Kidney (tissue), 22 donors: ENCODE measurements at places on chromosomes 6 and 20.

DNA sequence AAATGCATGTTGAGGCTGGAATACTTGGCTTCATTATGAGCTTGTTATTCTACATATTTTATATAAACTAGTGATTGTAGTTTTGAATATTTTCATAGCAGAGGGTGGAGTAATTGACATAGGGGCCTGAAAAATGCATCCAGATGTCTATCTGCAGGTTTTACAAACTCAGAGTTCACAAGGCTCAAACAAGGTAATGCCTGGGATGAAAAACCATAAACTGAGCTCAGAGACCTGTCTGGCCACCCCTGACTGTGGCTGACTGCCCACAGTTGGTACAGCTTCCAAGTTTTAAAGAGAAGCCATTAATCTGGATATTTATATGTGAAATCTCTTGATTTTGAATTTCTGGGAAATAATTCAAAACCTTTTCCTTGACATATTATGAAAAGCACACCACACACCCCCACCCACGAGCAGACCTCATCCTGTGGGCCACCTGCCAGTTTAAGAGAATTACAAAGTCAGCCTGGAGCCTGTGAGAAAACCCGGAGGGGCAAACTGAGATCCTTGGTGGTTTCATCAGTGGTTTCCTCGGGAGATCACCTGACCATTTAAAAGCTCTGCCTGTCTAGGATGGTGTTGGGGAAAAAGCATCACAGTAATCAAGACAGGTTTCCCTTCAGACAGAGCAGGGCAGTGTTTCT is 230.1 kb downstream of the SAMD5 start:
- no peaks in the 10 kb centered on the region for H3K36me3 ChIP-seq
- H3K4me3 ChIP-seq = no peak overlapping the region
- no peak for DNase-seq
- H3K27ac ChIP-seq = no peak overlapping the region

DNA sequence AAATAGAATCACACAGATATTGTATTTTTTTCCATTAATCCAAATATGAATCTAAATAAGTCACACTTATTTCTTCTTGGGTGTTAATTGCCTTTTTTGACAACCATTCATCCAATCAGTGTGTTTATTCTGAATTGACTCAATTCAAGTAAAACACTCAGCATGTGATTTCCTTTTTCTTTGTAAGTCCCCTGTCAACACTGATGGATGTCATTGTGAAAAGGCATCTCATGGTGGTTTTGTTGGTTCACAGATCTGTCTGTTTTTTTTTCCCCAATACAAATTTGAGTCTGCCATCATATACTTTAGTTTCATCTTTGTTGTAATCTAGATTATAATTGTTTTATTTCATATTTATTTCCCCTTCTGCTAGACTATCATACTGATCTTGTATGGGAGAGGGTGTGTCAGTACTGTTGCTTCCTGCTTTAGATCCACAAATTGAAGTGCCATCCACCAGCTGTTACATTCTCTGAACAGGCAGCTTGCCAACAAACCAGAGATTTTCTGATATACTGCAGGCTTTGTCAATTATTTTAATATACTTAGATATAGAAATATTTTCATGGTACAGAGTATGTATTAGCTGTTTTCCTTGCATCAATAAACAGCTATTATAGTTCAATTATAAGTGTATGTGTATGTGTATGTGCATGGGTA is 64.2 kb upstream of the FLRT3 start:
- H3K27ac ChIP-seq = no peak overlapping the region
- H3K4me1 ChIP-seq = no peaks in the 10 kb centered on the region
- H3K27me3 ChIP-seq = no peaks in the 10 kb centered on the region
- no peak overlapping the region for H3K4me3 ChIP-seq
- no peaks in the 10 kb centered on the region for H3K36me3 ChIP-seq

- no peak overlapping the region for H3K27ac ChIP-seq
- no peaks in the 10 kb centered on the region for H3K4me1 ChIP-seq
- H3K27me3 ChIP-seq = no peaks in the 10 kb centered on the region
- peak; percentile 33 for DNase-seq
- H3K4me3 ChIP-seq = no peak overlapping the region
Observed at GRCh38 chr6:15987569-15987968, 141.3 kb upstream of the MYLIP start.

GRCh38 chr6:134293659-134294161 is 24.2 kb downstream of the SGK1 start:
- no peaks in the 10 kb centered on the region for H3K36me3 ChIP-seq
- no peak for DNase-seq
- H3K27ac ChIP-seq = no peak overlapping the region
- H3K4me3 ChIP-seq = no peak overlapping the region
- no peaks in the 10 kb centered on the region for H3K4me1 ChIP-seq

- H3K27me3 ChIP-seq = no peaks in the 10 kb centered on the region
- no peaks in the 10 kb centered on the region for H3K36me3 ChIP-seq
- H3K4me1 ChIP-seq = peaks cover 9% of the 10 kb centered on the region
- DNase-seq = no peak
- H3K27ac ChIP-seq = no peak overlapping the region
- H3K4me3 ChIP-seq = no peak overlapping the region
Observed at GRCh38 chr6:35691027-35691824, 2.5 kb upstream of the FKBP5 start.

DNA sequence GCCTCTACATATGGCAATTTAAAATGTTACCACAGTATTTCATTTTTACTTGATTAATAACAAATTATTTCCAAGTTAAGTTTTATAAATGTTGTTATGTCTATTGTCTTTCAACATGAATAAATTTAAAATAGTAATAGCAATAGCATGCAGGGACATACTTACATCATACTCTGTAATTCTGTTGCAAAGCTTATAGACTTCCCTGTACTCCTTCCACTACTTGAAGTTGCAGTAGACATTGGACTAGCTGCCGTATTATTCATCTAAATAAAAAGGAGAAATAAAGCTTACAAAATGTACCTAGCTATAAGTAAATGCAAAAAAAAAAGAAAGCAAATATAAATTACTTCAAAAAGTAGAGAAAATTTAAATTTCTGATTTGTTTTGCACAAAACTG is 12.7 kb downstream of the SUPT3H start:
- no peak overlapping the region for H3K4me3 ChIP-seq
- no peaks in the 10 kb centered on the region for H3K27me3 ChIP-seq
- H3K27ac ChIP-seq = no peak overlapping the region

- H3K27ac ChIP-seq = no peak overlapping the region
- H3K36me3 ChIP-seq = no peaks in the 10 kb centered on the region
- DNase-seq = no peak
- no peaks in the 10 kb centered on the region for H3K4me1 ChIP-seq
- H3K27me3 ChIP-seq = no peaks in the 10 kb centered on the region
- H3K4me3 ChIP-seq = no peak overlapping the region
Observed at GRCh38 chr6:168717491-168717890, 276.5 kb downstream of the SMOC2 start.

- peaks cover 73% of the 10 kb centered on the region for H3K4me1 ChIP-seq
- H3K27ac ChIP-seq = peak overlapping the region; percentile 99
- H3K36me3 ChIP-seq = no peaks in the 10 kb centered on the region
- H3K4me3 ChIP-seq = peak overlapping the region; percentile 5
Observed at GRCh38 chr20:47318027-47318585, 38.4 kb downstream of the ZMYND8 start.

GRCh38 chr6:134111062-134111677 is 58.7 kb upstream of the SLC2A12 start:
- H3K27me3 ChIP-seq = no peaks in the 10 kb centered on the region
- no peak overlapping the region for H3K4me3 ChIP-seq
- H3K36me3 ChIP-seq = no peaks in the 10 kb centered on the region
- no peak for DNase-seq
- no peaks in the 10 kb centered on the region for H3K4me1 ChIP-seq

GRCh38 chr6:136344420-136344819 is 54.8 kb upstream of the BCLAF1 start:
- H3K27ac ChIP-seq = no peak overlapping the region
- no peak overlapping the region for H3K4me3 ChIP-seq
- H3K36me3 ChIP-seq = no peaks in the 10 kb centered on the region
- DNase-seq = peak; percentile 74
- H3K27me3 ChIP-seq = no peaks in the 10 kb centered on the region
- no peaks in the 10 kb centered on the region for H3K4me1 ChIP-seq

DNA sequence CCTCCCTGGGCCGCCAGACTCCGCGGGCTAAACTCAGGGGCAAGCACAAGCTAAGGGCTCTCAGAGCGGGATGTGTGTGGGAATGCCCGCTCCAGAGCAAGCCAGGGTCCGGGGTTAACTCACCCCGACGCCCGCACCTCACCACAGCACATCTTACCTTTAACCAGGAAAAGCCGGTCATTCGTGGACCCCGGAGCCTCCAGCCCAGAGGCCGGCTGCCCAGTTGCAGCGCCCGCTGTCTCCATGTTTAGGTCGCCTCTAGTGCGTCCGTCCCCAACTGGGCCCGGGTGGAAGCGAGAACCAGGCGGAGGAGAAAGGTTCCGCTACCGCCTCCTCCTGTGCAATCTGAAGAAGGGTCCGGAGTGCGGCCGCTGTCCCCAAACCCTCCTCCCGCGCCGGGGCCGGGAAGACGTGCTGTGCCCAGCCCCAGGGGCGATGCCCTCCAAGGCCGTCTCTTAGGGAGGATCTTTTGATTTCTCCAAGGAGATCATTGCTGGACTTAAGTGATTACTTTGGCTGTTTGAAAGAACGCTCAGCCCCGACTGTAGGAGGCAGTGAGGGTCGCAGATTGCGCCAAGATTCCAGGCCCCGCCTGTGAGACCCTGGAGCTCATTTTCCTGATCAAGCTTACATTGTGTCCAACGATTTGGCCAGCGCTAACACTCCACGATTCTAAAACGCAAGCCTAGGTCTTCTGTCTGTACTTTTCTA is at the start of gene TMEM242:
TMEM242 (minus strand) TSS at position 265 of the 711 bp plus-strand sequence; CDS start at position 245, 20 bp downstream.
- no peaks in the 10 kb centered on the region for H3K4me1 ChIP-seq
- H3K36me3 ChIP-seq = peaks cover 4% of the 10 kb centered on the region
- no peaks in the 10 kb centered on the region for H3K27me3 ChIP-seq
- peak within 1 kb of the TSS; percentile 97 for H3K27ac ChIP-seq
- H3K4me3 ChIP-seq = peak within 1 kb of the TSS; percentile 85

- DNase-seq = no peak
- H3K4me3 ChIP-seq = no peak overlapping the region
Observed at GRCh38 chr6:82842721-82843120, 222.9 kb downstream of the UBE3D start.

GRCh38 chr6:126446248-126446647 is 106.3 kb downstream of the CENPW start:
- H3K4me1 ChIP-seq = no peaks in the 10 kb centered on the region
- H3K27me3 ChIP-seq = no peaks in the 10 kb centered on the region
- DNase-seq = no peak
- H3K27ac ChIP-seq = no peak overlapping the region

DNA sequence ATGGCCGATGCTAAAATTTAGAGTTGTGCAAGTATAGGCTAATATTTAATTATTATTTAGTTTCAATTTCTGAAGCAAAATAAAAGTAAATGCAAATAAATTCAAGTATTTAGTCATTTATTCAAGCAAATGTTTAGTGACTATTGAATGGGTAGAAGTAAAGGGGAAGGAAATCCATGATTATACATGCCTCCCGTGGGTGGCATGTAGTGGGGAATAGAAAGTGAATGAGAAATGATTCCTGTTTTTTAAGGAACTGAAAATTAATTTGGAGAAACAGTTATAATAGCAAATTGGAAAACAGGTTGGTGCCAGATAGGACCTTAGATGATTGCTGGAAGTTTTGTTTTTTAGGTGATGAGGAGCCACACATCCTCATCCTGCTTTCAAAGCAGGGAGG is 35.4 kb downstream of the FAM229B start:
- H3K27me3 ChIP-seq = no peaks in the 10 kb centered on the region
- no peak overlapping the region for H3K27ac ChIP-seq
- H3K4me3 ChIP-seq = no peak overlapping the region
- DNase-seq = no peak
- peaks cover 4% of the 10 kb centered on the region for H3K36me3 ChIP-seq

DNA sequence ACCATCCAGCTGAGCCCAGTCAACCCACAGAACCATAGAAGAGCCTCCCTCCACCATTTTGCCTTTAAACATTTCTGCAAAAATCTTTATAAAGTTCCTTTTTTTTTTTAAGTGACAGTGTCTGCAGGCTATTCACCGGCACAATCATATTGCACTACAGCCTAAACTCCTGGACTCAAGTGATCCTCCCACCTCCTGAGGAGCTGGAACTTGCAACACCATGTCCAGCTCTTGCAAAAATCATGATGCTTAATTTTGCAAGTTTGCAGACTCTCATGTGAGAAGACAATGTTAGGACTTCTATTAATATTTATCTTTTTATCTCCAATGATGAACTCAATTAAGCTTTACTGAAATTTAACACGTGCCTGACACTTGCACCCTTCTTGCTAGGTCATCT is 88.8 kb downstream of the INSM1 start:
- no peak overlapping the region for H3K27ac ChIP-seq
- H3K36me3 ChIP-seq = peaks cover 3% of the 10 kb centered on the region
- H3K4me3 ChIP-seq = no peak overlapping the region

DNA sequence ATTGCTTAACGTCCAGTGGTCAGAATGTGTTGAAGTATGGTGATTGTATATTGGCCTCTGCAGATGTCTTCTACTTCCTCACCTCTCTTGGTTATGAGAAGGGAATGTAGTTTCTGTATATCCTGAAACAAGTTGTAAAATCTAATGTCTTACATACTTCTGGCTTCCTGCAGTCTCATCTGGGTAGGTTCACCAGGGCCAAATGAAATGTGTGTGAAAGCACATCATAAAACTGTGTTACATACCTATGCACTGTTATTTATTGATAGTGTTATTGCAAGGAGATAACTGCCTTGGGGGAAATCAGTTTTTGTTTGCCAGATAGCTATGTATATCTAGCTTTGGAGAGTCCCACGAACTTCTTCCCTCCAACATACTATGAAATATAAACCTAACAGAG is 35.7 kb upstream of the PLCG1 start:
- no peak overlapping the region for H3K4me3 ChIP-seq
- no peaks in the 10 kb centered on the region for H3K4me1 ChIP-seq
- DNase-seq = no peak
- H3K27ac ChIP-seq = no peak overlapping the region

DNA sequence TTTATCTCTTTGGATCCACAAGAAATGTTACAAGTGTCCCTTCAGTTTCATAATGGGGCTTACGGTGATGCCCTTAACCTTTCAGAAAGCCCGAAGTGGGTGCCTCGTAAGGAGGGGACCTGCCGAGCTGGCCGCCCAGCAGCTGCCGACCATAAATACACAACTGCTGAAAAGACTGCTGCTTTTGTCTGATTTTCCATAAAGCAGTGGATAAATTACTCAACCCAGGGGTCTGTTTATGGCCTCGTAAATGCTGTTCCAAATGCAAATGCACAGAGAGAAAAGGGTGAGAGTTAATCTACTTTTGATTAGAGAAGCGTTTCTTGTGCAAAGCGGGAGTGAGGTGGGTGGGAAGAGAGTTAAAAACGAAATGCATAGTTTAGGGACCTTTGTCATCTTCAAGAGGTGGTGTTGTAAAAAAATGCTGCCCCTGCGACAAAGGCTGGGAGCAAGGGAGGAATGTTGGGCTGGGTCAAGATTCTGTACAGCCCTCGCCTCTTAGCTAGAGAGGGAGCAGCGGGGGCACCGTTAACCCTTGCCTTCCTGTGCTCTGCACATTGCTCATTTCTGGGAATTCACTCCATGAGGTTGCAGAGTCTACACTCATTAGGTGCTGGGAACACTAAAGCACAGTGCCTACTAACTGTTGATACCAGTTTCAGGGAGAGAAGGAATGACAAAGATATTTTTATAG is 112.0 kb upstream of the MTHFD1L start:
- peak; percentile 69 for DNase-seq
- no peaks in the 10 kb centered on the region for H3K4me1 ChIP-seq
- no peaks in the 10 kb centered on the region for H3K27me3 ChIP-seq
- H3K36me3 ChIP-seq = no peaks in the 10 kb centered on the region
- no peak overlapping the region for H3K4me3 ChIP-seq

GRCh38 chr20:17571153-17571527 is 1.3 kb downstream of the DSTN start:
- peak overlapping the region; percentile 81 for H3K4me3 ChIP-seq
- H3K4me1 ChIP-seq = peaks cover 8% of the 10 kb centered on the region
- no peaks in the 10 kb centered on the region for H3K36me3 ChIP-seq
- DNase-seq = no peak
- no peaks in the 10 kb centered on the region for H3K27me3 ChIP-seq
